ENCODE measurements at places on chromosomes 7 and 10.

- no peak for DNase-seq
Measured at GRCh38 chr10:68558478-68558877, 1.7 kb upstream of the TET1 start.

DNA sequence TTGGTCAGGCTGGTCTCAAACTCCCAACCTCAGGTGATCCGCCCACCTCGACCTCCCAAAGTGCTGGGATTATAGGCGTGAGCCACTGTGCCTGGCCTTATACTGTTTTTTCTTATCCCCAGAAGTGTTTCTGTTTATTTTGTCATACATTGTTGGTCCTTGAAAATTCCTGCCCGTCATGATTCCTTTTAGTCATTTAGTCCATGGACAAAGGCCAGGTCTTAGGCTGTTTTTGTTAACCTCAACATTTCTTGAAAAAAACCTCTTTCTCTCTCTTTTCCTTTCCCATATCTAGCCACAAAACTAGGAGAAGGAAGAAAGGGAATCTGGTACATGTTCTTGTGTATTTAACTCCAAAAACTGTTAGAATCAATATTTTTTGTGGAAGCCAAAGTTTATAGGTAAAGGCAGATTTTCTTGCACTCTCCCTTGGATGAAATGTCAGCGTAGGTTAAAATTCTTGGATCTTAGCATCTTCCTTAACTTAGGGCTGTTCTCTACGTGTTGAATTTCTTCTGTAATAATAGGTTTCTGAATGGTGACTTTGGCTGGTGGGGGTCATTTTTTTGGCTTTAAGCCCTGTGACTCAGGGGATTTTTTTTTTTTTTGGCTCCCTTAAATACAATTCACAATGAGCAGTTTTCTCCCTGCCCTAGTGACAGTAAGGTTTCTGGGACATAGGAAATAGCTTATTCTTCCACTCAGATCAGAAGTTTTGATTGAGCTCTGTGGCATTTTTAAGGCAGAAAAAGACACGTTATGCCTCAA lies 500.8 kb downstream of the AUTS2 start:
- DNase-seq = no peak

DNA sequence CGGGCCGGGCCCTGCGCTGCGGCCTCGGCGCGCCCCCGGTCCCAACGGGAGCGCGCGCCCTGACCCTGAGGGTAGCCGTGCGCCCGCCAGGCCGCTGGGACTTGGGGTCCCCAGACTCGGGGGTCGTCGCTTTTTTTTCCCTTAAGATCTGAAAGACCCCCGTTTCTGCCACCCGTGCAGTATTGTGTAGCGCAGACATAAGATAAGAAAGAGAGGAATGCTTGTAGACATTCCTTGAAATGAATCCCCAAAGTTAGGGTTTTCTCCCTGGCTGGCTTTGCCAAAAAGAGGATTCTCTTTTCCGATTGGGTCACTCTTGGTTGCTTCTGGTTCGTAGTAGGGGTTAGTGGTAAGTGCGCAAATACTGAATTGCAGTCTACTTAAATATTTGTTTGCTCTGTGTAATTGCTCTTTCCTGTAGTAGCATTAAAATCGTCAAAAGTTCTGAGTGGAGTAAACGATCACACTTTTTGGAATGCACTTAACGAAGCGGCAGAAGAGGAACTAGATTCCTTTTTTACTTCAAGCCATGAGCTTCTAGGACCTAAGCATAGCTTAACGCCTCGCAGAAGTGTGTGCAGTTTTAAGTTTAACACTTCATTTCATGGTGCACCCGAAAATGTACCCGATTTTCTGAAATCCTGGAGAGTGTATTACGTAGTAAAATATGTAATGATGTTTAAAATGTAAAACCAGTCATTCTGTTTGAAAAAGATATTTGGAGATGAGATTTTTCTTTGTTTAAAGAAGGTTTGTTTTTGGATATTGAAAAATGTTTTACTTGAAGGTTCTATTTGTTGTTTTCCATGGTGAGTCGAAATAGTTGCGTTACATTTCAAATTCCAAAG lies 1.3 kb downstream of the CUL1 start:
- DNase-seq = no peak

- DNase-seq = no peak
Measured at GRCh38 chr7:99369767-99370391, 4.7 kb upstream of the ARPC1B start.

DNA sequence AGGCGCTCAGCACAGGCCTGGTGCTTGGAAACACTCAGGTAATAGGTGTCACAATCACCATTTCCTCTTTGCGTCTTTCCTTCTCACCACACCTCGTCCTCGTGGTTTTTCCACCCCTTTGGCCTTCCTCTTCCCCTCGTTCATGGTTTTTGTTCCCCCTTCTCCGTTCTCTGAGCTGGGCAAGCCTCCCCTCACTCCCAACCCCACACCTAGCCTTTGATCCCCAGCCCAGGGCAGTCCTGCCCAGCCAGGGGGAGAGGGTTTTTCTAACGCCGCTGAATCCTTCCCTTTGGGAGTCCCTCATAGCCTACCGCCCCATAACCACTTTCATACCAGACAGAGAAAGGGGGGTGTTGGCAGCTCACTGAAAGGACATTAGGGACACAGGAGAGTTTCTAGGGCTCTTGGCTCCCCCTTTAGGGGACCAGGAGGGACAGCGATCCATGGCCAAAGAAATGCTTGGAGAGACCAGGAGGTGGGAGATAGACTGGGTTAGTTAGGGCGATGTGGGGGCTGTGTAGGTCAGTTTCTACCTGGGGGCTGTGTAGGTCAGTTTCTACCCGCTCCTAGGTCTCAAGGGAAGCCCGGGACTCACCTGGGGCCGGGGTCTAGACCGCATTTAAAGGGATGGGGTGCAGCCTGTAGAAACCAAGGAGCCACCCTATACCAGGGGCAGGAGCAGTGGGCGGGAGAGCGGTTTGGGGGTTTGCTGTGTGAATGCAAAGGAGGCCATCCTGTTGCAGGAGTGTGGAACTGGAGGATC lies 1.4 kb downstream of the EPHB4 start:
- DNase-seq = no peak

DNA sequence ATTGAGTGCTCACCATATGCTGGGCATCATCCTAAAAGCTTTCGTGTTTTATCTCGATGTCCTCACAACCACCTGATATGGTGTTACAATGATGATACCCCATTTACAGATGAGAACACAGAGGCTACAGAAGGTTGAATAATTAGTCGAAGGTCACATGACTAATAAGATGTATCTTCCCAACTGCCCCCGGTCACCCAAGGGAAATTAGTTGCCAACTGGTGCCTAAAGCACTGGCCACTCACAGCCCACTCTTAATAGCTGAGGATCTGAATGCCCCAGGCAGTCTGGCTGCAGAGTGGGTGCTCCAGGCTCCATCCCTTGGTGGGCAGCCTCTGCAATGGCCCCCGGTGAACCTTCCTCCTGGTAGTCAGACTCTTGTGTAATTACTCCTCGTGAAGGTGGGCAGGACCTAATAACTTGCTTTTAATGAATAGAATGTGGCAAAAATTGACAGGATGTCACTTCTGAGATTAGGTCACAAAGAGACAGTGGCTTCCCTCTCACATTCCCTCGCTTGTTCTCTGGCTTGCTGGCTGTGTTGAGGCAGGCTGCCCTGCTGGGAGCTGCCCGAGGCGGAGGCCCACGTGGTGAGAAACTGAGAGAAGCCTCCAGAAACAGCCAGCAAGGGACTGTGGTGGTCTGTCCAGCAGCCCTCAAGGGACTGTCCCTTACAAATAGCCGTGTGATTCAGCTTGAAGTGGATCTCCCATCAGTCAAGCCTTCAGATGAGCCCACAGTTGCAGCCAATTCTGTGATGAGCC lies 109.4 kb downstream of the ARHGAP22 start:
- no peak for DNase-seq

GRCh38 chr10:96719200-96719599 lies 1.1 kb downstream of the PIK3AP1 start:
- no peak for DNase-seq

DNA sequence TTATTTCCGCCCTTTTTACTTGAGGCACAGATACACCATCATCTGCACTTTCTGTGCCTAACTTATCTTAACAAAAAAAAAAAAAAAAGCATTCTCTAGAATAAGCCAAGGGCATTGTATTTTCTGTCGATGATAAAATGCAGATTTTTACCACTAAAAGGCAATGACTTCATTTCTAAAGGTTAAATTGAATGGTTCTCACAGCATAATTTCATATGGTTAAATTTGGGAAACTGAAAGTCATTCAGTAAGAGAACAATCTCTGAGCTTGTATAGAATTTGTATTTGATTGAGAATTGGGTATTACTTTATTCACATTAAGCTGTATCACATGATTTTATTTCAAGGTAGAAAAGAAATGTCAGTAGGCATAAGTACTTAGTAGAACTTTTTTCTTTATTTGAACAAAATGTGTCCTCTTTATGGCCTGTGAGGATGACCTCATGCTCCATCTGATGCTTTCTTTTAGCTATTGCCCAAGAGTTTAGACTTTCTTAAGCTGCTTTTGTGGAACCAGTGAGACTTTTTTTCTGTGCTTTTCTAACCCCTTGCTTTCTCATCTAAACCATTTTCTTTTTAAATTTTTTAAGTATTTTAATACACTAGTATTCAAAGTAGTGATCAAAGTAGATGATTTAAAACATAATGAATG lies 110.3 kb downstream of the LRRC4 start:
- DNase-seq = no peak

DNA sequence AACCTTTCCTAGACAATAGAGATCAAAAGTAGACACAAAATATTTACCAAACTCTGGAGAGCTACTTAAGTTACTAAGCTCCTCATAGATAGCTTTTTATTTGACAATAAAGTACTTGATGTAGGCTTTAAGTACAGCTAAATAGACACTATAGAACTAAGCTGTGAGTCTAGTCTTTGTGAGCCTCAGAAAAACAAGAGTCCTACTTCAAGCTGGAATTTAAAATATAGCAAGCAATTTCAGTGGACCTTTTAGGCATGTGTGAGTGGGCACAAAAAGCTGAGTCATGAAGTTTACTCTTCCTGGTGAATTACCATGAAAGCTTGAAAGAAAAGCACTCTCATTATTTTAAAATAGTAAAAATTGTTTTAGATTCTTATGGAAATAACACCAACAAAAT lies 76.1 kb downstream of the ADD3 start:
- DNase-seq = no peak

GRCh38 chr7:54664235-54665228 lies 94.5 kb downstream of the SEC61G start:
- no peak for DNase-seq

GRCh38 chr7:136900005-136900404 lies 31.6 kb downstream of the CHRM2 start:
- DNase-seq = no peak

DNA sequence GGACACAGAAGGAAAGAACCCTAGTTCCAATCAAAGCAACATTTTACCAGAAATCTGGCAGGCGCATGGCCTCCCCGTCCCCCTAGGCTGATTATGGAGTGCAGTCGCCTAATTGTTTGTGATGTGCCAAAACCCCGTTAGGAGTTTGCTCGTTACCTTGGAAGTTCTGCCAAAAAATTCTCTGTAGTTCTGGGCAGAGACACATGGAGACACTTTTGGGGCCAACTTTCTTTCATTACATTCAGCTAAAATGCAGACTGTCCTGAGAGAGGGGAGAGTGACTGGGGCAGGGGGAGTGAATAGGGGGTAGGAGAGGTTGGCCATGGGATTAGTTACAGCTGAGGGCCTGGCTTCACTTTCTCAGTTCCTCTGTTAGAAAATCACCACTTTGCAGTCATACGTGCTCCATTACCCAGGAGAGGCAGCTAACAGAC lies 158.0 kb upstream of the NPVF start:
- DNase-seq = no peak

DNA sequence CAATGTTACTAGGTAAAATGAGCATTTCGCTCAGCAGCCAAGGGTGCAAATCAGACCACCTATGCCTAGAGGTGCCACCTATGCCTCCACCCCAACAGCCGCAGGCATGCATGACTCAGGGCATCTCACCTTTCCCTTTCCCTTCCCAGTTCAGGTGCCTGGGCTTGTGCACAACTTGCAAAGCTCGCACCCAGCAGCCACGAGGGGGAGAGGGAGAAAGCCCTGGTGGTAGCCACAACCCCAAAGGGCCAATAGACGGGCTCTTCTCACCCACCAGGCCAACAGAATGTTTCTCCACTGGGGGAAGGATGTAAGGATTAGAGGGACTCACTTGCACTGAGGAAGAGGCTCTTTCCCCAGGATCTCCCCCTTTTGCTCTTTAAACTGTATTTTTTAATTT lies 462.3 kb upstream of the PCDH15 start:
- DNase-seq = no peak

DNA sequence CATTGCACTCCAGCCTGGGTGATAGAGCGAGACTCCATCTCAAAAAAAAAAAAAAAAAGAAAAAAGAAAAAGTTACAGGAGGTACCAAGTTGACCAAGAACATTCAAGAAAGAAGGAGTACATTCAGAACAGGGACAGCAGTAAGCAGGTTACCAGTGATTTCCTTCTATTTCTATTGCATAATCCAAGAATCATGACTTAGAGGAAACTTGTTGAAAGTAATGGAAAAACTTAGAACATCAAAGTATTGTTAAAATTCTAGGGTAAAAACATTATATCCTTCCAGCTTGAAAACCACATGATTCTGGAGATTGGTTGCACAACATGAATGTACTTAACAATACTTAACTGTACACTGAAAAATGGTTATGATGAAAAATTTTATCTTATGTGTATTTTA lies 25.2 kb downstream of the RAPGEF5 start:
- no peak for DNase-seq

GRCh38 chr7:8176370-8177081 lies 85.4 kb downstream of the ICA1 start:
- DNase-seq = no peak

DNA sequence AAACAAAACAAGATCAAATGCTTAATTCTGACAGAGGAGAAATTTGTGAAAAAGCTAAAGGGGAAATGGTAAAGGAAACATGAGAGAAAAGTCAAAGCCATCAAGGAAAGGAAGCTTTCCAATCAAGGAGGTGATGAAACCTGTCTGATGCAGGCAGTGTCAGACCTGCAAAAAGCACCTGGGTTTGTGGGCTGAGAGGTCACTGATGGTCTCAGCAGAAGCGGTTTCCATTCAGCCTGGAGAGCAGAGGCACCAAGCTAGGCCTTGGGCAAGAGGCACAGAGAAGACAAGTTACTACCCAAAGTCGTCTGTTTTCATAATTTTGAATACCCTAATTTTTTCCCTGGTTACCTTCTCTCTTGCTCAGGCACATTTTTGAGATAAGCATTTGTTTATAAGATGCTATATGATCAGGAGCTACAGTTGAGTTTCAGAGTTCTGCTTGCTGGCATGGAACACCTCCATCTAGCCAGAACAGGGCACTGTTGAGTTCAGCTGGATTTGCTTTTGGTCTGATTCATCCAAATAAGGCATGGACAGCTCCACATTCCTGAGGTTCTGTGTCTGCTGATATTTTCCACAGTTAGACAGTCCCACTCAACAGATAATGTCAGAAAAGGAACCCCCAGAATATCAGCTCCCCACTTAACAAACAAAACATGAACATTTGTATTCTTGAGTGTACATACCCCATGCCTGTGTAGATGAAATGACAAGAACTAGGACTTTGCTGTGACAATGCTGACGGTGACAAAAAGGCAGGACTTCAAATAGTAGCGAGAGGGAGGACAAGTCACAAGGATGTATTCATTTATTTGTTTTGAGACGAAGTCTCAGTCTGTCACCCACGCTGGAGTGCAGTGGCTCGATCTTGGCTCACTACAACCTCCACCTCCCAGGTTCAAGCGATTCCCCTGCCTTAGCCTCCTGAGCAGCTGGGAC lies 4.9 kb upstream of the PPIA start:
- DNase-seq = no peak

Measured in suprapubic skin (tissue), 4 donors.